ENCODE measurements at places on chromosomes 5 and 9.

- no peak for DNase-seq
Measured at GRCh38 chr9:35335164-35335563, 154.7 kb upstream of the RUSC2 start.

- DNase-seq = no peak
Measured at GRCh38 chr9:136653323-136654079, 9.2 kb upstream of the EGFL7 start.

DNA sequence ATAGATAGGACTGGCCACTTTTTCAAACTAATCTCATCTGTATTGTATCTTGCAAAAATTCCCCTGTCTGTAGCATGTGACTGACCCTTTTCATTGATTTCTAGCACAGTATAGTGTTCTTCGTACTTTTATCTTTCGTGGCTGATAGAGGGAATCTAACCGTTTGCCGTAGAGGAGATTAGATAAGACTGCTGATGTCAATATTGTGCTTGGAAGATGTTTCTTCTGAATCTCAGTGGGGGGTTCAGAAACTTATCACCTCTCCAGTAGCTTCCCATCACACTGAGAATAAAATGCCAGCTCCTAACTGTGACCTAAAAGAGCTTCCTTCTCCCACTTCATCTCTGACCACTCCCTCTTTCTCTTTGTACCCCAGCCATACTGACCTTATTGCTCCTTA, 25.4 kb upstream of the ALDOB start:
- no peak for DNase-seq

DNA sequence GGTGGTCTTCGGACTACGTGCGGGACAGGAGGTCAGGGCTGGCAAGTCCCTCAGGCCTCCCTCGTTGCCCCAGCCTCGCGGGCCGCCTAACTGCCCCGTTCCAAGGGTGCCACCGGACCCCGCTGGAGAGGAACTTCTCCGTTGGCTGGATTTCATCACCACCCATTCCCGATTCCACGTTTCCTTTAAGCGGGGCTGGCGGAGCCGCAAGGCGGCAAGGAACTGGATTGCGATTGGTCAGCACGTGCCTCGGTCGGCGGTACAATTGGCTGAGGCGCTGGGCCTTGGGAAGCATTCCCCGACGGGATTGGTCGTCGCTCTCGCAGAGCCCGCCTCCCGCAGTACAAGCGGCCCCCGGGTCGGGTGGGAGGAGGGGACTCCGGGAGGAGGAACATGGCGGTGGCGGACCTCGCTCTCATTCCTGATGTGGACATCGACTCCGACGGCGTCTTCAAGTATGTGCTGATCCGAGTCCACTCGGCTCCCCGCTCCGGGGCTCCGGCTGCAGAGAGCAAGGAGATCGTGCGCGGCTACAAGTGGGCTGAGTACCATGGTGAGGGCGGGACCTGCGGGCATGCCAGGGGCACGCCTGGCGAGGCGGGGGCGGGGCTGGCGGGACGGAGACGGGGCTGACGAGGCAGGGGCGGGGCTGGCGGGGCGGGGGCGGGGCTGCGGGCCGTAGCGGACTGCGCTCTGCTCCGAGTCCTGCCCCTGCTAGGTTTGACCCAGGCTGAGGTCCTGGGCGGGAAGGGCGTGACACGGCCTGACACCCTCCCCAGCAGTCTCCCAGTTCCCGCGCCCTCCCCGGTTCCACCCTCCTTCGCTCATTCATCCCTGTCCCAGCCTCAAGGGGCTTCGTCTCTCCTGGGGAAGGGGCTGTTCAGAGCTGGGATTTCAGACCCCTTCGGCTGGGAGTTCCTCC, at the start of gene PHPT1:
Gene PHPT1 (plus strand): TSS at position 372 of the 922 bp plus-strand sequence. CDS start 22 bp downstream, at position 394.
- peak; percentile 97 for DNase-seq

DNA sequence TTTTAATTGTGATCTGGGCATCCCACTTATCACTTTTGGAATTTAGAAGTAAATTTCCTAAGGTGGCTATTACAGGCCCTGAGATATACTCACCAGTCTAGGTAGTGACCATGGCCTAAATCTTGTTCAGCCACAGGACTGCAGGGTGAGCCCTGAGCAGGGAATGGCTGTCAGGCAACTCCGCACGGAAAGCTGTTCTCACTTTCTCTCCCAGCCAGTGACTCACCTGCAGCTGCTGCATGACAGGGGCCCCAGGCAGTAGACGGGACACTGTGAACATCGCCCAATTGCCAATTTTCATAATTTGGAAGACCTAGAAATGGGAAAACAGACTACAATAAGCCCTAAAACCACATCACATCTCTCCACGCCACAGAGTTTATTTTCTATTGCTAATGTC, 69.6 kb upstream of the TAF1L start:
- peak; percentile 47 for DNase-seq

DNA sequence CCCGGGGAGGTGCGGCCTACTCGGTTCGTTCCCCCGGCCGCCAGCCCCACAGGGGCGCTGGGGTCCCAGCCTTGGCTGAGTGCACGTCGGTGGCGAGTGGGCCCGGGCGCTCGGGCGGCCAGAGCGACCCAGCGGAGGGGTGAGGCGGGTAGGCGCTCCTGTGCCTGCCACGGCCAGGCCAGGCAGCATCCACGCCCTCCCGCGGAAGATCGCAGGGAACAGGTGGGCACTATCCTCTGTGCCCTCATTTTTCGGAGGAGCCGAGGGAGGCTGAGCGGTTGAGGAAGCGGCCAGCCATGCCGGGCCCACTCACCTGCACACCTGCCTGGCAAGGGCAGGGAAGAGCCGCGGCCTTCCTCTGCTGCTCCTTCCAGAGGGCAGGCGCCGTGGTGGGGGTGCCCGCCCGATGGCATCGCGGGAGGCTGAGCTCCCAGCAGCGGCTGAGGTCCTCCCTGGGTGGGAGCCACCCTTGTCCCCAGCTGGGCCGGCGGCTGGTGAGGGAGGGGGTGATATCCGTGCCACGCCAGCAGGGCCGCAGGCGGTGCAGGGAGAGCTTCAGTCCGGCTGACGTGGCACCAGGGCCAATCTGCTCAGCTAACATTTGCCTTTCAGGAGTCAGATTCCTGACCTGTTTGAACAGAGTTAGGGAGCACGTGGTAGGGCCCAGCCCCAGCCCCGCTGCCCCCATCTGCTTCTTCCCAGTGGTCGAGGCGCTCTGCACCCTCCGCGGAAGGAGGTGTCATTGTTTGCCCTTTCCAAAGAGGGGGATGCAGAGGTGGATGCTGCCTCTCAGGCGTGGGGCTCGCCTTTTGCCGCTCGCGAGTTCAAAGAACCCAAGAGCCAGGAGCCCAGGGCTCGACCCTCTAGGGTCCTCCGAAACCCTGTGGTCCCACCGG, 1.6 kb upstream of the SEC16A start:
- DNase-seq = peak; percentile 79

- DNase-seq = peak; percentile 33
Measured at GRCh38 chr5:57338068-57338867, 144.3 kb downstream of the ACTBL2 start.

All from bronchial epithelial cell (primary cell).